ENCODE measurements at places on chromosomes 16 and 17.

DNA sequence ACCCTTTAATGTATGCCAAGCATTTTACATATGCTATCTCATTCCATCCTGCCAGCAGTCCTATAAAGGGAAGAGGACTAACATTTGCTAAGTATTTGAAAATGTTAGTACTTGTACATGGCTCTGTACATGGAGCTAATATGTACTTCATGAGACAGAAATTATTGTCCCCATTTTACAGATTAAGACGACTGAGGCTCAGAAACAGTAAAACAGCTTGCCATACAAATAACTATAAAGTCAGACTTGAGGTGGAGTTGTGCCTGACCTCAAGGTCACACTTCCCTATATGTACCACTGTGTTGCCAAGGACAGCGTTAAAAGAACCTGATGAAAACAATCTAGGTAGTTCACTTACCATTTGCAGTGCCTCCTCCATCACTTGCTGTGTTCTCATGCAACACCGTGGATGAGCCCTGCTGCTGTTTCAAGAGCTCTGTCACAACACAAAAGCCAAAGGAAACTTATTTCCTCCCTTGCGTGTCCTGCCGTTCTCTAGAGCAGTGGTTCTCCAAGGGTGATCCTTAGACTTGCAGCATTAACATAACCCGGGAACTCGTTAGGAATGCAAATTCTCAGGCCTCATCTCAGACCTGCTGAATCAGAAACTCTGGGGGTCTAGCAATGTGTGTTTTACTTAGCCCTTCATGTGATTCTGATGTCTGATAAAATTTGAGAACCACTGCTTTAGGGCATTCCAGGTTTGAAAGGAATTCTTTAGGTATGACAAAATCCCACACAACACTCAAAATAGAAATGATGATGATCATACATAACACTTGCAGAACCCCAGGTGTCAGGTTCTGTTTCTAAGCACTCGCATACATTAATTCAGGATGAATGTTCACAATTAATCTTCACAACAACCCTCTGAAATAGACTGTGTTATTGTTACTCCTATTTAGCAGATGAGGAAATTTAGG lies 51.2 kb upstream of the MTMR4 start:
- no peak for DNase-seq

DNA sequence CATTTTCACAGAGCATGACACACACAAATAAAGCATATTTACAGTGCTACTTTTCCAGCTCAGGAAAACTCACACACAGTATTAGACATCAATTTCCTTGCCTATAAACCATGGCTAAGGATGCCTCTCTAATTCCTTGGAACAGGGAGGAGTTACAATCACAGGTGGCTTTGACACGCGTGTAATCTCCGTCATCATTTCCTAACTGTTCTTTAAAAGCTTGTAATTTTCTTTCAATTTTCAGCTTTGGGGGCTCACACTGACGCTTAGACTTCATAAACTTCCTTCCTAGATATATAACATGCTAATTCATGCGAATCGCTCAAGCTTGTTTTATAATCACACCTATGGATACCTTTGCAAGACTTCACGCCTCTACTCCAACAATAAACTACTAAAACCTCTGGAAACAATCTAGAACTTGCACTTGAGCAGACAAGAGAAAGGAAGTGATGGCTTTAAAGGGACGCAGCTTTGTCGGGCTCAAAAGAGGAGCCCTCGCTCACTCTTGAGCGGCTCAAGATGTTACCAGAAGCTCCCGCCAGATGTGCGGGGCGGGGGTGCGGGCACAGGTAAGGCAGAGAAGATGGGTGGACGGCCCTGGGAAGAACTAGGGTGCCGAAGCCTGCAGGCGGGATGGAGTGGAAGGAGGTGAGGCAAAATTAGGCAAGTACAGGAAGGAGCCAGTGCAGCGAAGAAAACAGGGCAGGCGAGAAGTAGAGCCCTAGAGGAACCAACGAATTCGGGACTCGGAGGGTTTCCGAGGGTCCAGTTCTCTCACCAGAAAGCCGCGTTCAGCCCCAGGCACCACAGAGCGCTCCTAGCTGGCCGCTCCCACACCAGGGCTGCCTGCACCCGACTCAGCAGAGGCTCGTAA lies 631 bp downstream of the RETREG3 start:
- DNase-seq = peak; percentile 4

DNA sequence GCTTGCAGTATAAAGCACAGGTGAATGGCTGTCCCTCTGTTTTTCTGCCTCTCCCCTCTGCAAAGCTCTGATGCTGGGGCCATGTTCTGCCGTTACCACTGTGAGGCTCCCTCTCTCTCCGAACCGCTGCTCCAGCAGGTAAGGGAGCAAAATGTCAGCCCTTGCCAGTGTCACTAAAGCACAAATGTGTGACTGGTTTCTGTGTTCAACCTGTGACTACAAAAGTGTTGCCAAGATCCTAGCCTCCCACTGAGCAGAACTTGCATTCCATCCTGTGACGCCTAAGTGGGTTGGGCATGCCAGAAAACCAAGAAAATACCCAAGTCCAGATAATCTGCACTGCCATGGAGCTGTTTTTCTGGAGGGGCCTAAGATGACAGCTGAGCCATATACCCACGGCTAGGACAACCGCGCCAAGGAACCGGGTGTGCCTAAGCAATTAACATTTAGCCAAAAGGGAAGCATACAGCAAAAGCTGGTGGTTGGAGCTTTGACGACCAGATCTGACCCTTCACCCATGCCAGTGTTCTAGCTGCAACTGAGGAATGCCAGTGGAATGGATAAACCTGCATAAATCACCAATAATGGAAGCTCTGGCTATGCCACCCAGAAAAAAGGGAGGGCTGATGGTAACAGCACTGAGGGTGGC lies 35.0 kb downstream of the PSME3IP1 start:
- no peak for DNase-seq

DNA sequence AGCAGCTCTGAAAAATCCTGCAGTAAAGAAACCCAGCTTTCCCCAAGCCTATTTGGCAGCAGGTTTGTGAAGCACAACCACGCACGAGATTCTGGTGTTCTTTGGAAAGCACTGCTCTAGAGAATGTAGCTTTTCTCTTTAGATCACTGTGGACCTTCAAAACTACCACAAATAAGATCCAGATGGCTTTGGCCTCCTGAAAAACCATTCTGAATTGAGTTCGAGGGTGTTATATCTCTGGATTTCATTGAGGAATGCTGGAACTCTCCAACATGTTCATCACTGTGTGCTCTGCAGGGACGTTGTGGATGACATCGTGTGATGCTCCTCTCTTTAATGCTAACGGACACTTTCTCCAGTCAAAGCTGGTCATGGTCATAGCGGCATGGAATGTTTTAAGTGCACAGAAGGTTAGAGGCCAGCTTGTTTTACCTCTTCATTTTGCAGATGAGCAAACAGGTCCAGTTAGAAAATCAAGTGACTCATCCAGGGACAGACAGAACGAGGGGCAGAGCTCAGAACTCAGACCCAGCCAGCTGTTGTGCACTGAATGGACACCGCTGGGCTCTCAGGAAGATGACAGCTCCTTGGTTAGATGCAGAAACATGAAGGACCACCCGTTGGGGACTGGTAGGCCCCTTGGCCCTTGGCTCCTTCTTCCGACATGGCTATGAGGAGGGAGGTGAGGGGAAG lies 37.2 kb downstream of the CCDC42 start:
- no peak for DNase-seq

DNA sequence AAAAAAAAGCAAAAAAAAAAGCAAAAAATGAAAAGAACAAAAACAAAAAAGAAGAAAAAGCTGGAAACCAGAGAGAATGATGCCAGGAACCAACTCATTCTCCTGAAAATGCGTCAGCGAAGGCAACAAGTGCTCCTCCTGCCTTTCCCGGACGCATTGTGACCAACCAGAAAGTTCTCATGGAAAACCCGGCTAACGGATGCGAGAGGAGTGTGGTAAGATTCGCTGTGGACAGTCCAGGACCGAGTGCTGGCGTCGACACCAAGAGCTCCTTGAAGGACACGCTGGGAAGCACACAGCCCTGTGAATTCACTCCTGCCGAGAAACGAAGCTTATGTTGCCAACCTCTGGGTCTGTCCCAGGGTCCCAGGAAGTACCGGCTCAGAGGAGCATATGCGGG lies 43.4 kb downstream of the METRNL start:
- DNase-seq = no peak

DNA sequence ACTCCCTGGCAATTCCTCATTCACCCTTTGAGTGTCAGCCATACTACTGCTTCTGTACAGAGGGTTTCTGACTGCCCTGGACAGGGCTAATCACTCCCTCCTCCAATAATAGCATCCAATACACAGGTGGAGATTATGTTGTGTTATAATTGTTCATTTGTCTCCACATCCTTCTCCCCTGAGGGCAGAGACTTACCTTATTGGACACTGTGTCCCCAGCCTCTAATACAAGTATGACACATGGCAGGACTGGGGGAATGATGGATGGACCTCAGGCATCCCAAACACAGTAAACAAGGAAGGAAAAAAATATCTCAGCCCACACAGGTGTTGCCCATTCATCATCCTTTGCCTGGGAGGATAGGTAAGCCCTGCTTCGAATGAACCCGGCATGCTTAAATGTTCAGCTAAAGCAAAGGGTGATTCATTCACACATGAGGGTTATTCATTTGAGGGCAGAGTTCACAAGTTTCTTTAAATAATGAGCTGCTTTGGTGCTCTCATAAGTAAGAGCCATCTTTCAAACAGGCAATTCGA lies 34.8 kb downstream of the MMD start:
- no peak for DNase-seq

DNA sequence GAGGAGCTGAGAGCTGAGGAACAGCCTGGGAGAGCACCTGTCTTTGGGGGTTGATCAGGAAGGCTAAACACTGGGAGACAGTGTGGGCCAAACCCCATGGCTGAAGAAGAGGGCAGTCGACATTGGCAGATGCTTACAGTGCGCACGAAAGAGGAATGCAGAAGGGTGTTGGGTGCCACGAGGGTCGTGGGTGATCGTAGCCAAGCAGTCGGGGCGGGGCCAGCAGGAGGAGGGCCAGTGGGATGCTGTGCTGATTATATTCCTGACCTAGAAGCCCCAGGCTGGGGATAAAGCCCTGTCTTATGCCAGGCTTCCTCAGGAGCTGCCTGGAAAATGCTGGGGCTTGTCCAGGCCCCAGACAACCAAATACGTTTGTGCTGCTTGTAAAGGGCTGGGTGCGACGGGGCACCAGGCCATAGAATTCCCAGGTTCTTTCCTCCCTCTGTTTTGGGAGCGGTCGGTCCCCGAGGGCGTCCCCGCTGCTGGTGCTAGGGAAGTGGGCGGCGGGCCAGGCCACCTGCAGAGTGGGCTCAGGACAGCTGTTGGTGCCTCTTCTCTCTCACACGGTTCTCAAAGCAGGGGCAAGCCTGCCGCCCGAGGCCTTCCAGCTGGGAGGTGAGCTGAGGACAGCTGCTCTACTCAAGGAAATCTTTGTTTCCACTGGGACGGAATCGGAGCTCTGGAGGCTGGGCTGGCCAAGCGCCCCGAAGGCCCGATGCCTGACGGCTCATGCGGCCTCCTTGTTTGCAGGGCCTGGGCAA lies 10.0 kb downstream of the C1QTNF1 start:
- no peak for DNase-seq

GRCh38 chr17:7739746-7740145 lies 22.2 kb downstream of the DNAH2 start:
- DNase-seq = no peak

GRCh38 chr16:85029408-85029784 lies 1.8 kb downstream of the KIAA0513 start:
- no peak for DNase-seq

DNA sequence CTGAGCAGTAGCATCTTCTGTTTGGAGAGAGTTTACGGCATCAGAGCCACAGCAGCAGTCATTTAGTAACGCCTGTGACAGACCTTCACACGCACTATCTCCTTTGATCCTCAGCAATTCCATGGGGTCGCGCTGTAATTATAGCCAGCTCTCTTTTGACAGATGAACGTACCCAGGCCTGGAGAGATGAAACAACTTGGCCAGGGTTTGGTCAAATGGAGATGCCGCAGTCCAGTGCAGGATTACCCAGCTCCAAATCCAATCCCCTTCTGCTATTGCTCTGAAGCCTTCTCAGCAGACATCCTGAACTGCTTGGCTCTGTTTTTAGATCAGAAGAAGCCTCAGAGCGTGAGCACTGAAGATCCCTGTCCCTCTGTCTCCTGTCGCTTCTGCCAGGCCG lies 83.9 kb downstream of the SOX9 start:
- DNase-seq = no peak

GRCh38 chr16:78549366-78549765 lies 449.9 kb downstream of the WWOX start:
- no peak for DNase-seq

DNA sequence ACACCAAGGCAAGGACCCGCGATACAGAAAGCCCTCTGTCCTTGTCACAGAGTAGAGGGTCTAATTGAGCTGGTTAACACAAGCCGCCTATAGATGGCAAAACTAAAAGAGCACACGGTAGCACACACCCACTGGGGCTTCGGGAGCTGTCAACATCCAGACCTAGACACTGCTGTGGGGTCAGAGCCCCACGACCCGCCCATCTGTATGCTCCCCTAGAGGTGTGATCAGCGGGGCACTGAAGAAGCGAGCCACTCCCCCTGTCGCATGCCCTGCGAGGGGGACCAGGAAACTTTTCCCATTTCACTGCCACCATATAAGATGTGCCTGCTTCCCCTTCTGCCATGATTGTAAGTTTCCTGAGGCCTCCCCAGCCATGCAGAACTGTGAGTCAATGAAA lies 1255.8 kb upstream of the CDH8 start:
- DNase-seq = no peak

GRCh38 chr16:88430185-88430523 lies 22.9 kb upstream of the ZFPM1 start:
- no peak for DNase-seq

DNA sequence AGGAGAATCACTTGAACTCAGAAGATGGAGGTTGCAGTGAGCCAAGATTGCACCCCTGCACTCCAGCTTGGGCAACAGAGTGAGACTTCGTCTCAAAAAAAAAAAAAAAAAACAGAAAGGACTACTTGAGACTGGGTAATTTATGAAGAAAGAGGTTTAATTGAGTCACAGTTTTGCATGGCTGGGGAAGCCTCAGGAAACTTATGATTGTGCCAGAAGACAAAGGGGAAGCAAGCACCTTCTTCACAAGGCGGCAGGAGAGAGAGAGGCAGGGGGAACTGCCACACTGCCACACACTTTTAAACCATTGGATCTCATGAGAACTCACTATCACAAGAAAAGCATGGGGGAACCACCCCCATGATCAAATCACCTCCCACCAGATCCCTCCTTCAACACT lies 9.0 kb upstream of the MILR1 start:
- no peak for DNase-seq

Data from stimulated activated CD8-positive, alpha-beta memory T cell treated with anti-CD3 and anti-CD28 coated beads, Interleukin-7, amount 100 ng/mL, for 24 hours (primary cell).